ENCODE measurements at places on chromosomes 11 and 22.
A peak's percentile ranks its signal among the peaks of the same experiment; 100 is the strongest.

DNA sequence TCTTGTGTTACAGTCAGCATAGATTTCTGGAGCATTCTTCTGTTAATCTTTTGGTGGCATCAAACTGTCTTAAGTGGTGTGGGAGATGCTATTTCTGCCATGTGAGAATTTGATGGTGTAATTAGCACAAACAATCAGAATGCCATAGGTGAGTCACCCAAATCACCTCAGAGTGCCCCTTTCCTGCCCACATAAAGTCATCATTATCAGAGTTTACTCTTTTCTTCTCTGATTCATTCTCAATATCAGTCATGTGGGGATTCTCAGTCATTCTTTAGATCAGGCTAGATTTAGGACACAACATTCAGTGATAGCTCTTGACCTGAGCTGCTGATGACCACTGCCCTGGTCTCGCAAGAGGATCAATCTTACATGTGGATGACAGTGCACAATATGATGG, 23.7 kb upstream of the MS4A6A start:
- no peak for DNase-seq

DNA sequence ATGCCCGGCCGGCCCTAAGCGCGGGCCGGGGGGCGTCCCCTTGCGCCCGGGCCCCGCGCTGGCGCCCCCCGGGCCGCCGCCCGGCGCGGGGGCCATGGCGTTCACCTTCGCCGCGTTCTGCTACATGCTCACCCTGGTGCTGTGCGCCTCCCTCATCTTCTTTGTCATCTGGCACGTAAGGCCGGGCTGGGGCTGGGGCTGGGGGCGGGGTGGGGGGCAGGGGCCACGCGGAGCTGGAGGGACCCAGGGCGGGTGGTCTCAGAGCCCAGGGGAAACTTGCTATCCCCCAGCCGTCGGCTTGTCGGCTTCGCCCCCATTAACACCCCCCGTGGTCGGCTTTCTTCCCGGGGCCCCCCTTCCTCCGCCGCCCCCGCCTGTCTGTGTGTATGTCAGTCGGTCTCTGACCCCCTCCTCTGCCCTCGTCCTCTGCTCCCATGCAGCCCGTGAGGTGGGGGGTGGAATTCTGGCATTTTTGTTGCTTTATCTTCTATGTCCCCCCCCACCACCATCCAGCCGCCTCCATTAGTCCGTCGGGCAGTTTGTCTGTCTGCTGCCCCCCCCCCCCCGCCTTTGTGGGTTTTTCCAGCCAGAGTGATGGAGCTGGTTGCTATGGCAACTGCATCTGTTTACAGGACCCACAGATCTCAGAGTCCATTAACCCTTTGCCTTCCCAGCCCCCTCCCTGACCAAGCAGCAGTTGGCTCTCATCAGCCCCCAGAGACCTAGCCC, 552 bp downstream of the CNIH2 start:
- DNase-seq: no peak

DNA sequence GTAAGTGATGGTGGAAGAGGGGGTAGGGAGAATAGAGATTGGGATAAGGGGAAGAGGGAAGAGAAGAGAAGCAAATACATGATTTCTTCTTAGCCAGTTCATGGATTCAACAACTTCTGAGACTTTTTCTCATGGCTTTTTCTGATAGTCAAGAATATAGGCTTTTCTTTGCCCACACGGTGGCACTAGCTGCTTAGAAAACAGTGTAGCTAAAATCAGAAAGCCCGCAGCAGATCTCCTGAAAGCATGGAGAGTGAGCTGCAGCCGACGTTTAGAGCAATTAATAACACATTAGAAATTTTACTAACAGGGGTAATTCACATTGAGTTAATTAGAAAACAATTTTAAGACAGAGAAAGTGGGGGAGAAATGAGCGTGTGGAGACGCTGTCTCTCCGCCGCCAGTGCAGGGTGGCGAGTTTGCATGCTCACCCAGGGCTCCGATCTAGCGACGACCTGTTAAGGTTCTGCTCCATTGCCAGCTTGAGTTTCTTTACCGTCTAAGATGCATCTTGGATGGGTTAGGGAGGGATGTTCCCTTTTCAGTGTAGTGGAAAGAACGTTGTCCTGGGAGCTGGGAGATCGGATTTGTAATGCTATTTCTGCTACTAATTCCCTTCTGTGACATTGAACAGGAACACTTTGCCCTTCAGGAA, 3.3 kb upstream of the RAG1 start:
- DNase-seq: peak; percentile 52

DNA sequence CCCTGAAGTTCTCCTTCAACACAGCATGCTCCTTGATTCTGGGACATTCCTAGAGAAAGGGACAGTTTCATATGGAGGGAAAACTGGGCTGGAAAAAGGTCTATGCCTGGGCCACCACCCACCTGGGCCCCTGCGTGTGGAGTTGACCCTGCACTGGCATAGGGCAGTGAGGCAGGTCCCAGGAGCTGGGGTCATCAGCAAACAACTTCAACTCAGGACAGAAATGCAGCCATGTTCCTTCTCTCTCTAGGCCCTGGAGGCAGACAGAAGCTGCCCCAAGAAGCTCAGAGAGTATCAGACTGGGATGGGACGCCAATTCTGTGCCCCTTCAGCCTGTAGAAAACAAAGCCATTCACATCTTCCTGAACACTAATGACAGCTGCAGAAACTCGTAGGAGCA, 34.9 kb downstream of the RTL6 start:
- DNase-seq: no peak

- no peak for DNase-seq
Observed at GRCh38 chr11:2527621-2528291, 82.9 kb downstream of the KCNQ1 start.

- no peak for DNase-seq
Observed at GRCh38 chr22:25069758-25070481, 117.4 kb downstream of the KIAA1671 start.

DNA sequence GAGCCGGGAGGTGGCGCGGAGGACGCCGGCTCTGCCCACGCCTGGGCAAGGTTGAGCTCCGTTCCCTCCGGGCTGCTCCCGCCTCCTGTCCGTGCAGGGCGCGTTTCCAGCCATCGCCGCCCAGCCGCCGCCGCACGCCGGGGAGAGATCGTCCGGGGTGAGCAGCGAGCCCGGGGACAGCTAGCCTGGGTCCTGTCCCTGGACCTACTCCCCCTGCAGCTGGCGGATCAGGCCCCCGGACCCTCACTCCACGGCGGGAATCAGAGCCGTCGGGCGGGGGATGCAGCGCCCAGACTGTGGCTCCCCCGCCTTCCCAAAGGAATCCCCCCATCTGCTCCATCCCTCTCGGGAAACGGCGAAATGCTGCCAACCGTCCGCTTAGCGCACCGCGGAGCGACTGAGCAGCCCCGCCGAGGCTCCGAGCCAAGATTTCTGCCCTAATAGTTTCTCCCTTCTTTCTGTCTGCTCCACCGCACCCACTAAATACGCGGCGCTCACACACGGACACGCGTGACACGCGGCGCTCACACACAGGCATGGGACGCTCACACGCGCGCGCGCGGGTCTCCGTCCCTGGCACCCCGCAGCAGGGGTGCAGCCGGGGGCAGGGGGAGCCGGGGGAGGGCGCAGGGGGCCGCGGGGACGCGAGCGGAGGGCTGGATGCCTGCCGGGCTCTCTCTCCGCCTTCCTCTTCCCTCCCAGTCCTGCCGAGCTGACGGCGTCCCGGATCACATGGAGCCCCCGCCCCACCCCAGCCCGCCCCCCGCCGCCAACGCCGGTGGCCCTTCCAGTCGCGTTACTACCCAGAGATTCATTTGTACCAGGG, at the start of gene KCNJ5:
Gene KCNJ5, plus strand, starts transcription at position 814 of the 826 bp plus-strand sequence. CDS start 19,918 bp downstream, outside the sequence.
- DNase-seq: peak; percentile 9

DNA sequence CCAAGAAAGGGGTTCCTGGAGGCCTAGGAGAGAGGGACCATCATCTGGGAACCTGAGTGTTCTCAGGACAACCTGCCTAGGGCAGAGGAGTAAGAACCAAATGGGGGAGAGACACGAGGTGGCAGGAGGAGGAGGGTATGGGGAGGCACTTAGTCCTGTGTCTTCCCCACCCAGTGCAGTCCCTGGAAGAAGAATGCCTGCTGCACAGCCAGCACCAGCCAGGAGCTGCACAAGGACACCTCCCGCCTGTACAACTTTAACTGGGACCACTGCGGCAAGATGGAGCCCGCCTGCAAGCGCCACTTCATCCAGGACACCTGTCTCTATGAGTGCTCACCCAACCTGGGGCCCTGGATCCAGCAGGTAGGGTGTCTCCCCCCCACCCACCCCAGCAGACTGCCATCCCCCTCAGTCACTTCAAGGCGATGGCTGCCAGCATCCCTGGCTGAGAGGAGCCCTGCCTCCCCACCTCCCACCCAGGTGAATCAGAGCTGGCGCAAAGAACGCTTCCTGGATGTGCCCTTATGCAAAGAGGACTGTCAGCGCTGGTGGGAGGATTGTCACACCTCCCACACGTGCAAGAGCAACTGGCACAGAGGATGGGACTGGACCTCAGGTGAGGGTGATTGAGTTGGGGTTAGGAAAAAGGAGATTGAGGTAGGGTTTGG, 3.7 kb upstream of the INPPL1 start:
- no peak for DNase-seq

- DNase-seq: no peak
Observed at GRCh38 chr11:122803306-122803705, 35.0 kb upstream of the CRTAM start.

GRCh38 chr11:61927501-61927900, 10.1 kb upstream of the RAB3IL1 start:
- no peak for DNase-seq

All from CD4-positive, CD25-positive, alpha-beta regulatory T cell (primary cell).